GM23248 (cell line): ENCODE measurements at places on chromosomes 6 and 20. TPM values are rescaled to one million over a fixed set of nuclear protein-coding genes. Genes with fewer than 3 reads are reported as not detected.

DNA sequence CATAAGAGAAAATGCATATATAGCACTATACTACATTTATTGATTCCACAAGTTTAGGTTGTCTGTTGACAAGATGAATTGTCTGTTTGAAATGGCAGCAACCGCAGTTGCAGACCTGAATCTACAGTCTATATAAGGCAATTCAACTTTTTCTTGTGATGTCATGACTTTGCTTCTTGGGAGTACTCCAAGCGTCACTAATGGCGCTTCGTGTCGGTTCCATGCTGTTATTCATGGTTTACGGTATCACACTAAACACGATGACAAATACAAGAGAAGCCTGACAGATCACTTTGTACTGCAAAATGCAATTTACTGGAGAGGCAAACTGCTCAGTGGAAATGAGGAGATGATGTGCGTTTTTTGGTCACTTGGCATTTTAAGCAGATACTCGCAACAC is 280.3 kb upstream of the TCF21 start:
- no peak for DNase-seq
- no peaks in the 10 kb centered on the region for H3K27me3 ChIP-seq
- H3K4me1 ChIP-seq: peaks cover 25% of the 10 kb centered on the region

ADGRG6 gene
- total RNA-seq: 1.5 and 1.6 TPM in 2 replicates

DNA sequence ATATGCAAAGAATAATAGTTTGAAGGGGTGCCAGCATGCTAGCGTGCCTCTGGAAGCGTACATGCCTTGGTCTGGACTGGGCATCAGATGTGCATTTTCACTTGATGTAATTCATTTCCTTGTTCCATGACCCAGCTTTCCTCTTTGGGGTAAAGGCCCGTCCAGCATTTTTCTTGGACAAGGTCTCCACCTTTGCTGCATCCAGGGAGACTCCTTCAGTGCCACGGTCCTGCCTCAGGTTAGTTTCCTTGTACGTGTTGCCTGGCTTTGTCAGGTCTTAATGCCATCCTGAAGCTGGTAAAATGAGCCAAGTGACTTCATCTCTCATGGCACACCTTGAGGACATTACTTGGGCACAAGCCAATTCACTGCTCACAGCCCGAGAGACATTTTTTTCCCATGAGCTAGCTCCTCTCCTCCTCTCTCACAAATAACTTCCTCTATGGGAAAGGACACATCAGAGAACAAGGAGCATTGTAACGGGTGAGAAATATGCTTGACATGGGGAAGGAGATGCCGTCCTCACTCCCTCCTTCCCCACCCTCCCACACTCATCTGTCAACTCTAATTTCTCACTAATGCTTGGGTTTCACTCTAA is 23.9 kb downstream of the EDN1 start:
- peak; percentile 75 for DNase-seq
- peaks cover 24% of the 10 kb centered on the region for H3K4me1 ChIP-seq
- H3K27ac ChIP-seq: peak overlapping the region; percentile 61
- peak overlapping the region; percentile 47 for H3K4me3 ChIP-seq

DNA sequence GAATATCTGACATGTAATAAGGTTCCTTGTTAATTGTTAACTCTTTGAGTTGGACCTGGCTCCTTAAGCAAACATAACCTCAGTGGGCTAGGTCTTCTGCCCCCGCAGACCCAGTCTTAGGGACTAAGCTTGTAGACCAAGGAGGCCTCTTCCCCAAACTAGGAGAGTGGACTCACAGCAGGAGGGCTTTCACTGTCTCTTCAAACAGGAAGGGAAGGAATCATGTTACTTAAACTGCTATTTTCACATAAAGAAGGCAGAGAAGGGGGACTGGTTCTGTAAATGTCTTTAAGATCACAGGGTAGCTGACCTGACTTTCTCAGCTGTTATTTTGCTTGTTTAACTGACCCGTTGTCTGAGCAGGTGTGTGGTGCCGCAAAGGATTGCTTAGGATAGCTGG is 34.9 kb upstream of the PRDM1 start:
- H3K4me3 ChIP-seq: no peak overlapping the region
- H3K27me3 ChIP-seq: no peaks in the 10 kb centered on the region
- no peaks in the 10 kb centered on the region for H3K4me1 ChIP-seq
- DNase-seq: no peak

- H3K27me3 ChIP-seq: no peaks in the 10 kb centered on the region
- no peak overlapping the region for H3K4me3 ChIP-seq
- no peaks in the 10 kb centered on the region for H3K36me3 ChIP-seq
- no peak overlapping the region for H3K27ac ChIP-seq
- no peak for DNase-seq
Measured at GRCh38 chr6:36626636-36627035, 32.5 kb downstream of the SRSF3 start.

GRCh38 chr20:53735536-53736050 is 142.0 kb upstream of the ZNF217 start:
- H3K4me1 ChIP-seq: peaks cover 69% of the 10 kb centered on the region
- H3K27me3 ChIP-seq: no peaks in the 10 kb centered on the region
- H3K4me3 ChIP-seq: 0 out of 2 replicates have a peak overlapping the region, but pooled peaks have one; percentile 6
- peak overlapping the region; percentile 95 for H3K27ac ChIP-seq

CDH22 gene
- total RNA-seq: not detected in 2 replicates
